ENCODE measurements at places on chromosomes 2 and 18.
A peak's percentile ranks its signal among the peaks of the same experiment; 100 is the strongest.

GRCh38 chr2:232486558-232487384, 863 bp downstream of the ECEL1 start:
- H3K36me3 ChIP-seq: no peaks in the 10 kb centered on the region
- peaks cover 27% of the 10 kb centered on the region for H3K27me3 ChIP-seq
- H3K4me3 ChIP-seq: peak overlapping the region; percentile 7

DNA sequence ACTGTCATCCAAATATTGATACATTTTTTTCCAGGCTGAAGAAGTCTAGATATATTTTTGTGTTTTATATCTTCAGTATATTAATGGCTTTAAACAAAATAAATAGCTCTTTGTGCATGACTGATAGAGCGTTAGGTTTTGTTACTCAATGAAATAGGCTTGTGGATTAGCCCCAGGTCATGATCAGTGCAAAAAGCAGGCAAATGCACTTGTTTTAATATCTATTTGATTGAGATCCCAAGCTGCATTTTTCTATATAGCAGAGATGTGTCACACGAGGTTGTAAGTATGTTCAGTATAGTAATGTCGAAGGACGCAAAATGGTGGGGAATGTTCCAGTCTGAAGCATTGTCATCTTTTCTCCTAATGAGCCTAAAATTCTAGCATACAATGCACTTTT, 198.5 kb downstream of the ZNF407 start:
- H3K36me3 ChIP-seq: peaks cover 22% of the 10 kb centered on the region
- H3K27me3 ChIP-seq: no peaks in the 10 kb centered on the region
- no peak overlapping the region for H3K27ac ChIP-seq
- H3K4me3 ChIP-seq: no peak overlapping the region
- peaks cover 5% of the 10 kb centered on the region for H3K4me1 ChIP-seq
- DNase-seq: no peak

DNA sequence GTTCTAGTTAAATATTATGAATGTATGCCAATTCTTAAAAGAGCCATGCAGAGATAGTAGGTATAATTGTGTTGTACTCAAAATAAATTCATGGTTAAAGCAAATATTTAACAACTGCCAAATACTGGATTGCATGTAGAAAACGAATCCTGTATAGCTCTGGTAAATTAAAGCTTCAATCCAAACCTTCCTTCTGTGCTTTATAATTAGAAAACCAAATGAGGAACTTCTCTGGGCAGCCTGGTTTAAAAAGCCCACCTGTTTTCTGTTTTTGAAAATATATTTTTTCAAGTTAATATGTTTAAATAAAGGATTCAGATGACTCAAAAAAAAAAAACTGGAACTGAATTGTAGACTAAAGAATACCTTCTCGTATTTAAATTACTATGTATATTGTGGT, 48.3 kb upstream of the ITGA4 start:
- no peak for DNase-seq
- H3K27me3 ChIP-seq: no peaks in the 10 kb centered on the region
- peak overlapping the region; percentile 31 for H3K27ac ChIP-seq
- peaks cover 35% of the 10 kb centered on the region for H3K36me3 ChIP-seq

GRCh38 chr2:121189661-121190381, 95.2 kb downstream of the TFCP2L1 start:
- H3K4me3 ChIP-seq: no peak overlapping the region
- H3K4me1 ChIP-seq: no peaks in the 10 kb centered on the region
- no peak overlapping the region for H3K27ac ChIP-seq
- no peaks in the 10 kb centered on the region for H3K36me3 ChIP-seq
- no peak for DNase-seq

DNA sequence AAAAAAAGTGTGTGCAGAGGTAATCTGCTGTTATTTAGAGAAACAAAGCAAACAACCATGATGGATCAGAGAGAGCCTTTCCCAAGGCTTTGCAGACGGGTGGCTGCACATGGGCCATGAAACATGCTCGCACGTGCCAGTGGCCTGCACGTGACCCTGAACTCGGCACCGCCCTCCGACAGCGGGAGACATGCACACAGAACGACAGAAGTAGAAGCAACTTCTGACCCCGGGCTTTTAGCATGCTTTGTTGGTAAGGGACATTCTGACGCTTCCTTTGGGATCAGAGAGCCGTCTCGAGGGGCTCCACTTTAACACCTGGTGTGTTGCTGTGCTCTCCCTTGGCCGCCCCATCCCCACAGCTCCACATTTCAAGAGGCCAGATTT, 112.5 kb downstream of the KCNF1 start:
- H3K27me3 ChIP-seq: peaks cover 11% of the 10 kb centered on the region
- H3K4me1 ChIP-seq: no peaks in the 10 kb centered on the region
- H3K36me3 ChIP-seq: no peaks in the 10 kb centered on the region
- no peak for DNase-seq
- H3K4me3 ChIP-seq: no peak overlapping the region
- no peak overlapping the region for H3K27ac ChIP-seq

GRCh38 chr18:44840058-44840790, 159.5 kb downstream of the SETBP1 start:
- no peak overlapping the region for H3K27ac ChIP-seq
- no peak for DNase-seq
- peaks cover 3% of the 10 kb centered on the region for H3K4me1 ChIP-seq
- H3K27me3 ChIP-seq: no peaks in the 10 kb centered on the region
- H3K4me3 ChIP-seq: no peak overlapping the region
- H3K36me3 ChIP-seq: no peaks in the 10 kb centered on the region

- peaks cover 1% of the 10 kb centered on the region for H3K27me3 ChIP-seq
- peak overlapping the region; percentile 49 for H3K4me3 ChIP-seq
- DNase-seq: peak; percentile 8
- H3K4me1 ChIP-seq: peaks cover 16% of the 10 kb centered on the region
- H3K27ac ChIP-seq: peak overlapping the region; percentile 84
- H3K36me3 ChIP-seq: no peaks in the 10 kb centered on the region
Measured at GRCh38 chr2:213119061-213119809, 32.2 kb downstream of the IKZF2 start.

GRCh38 chr2:78592491-78592890, 433.0 kb upstream of the REG3G start:
- H3K27ac ChIP-seq: no peak overlapping the region
- DNase-seq: no peak
- H3K4me3 ChIP-seq: no peak overlapping the region
- no peaks in the 10 kb centered on the region for H3K36me3 ChIP-seq
- H3K4me1 ChIP-seq: no peaks in the 10 kb centered on the region

GRCh38 chr2:225177098-225177497, 134.8 kb upstream of the DOCK10 start:
- H3K27me3 ChIP-seq: no peaks in the 10 kb centered on the region
- no peaks in the 10 kb centered on the region for H3K36me3 ChIP-seq
- no peak overlapping the region for H3K27ac ChIP-seq
- DNase-seq: no peak

- H3K4me3 ChIP-seq: no peak overlapping the region
- no peaks in the 10 kb centered on the region for H3K36me3 ChIP-seq
- H3K27ac ChIP-seq: no peak overlapping the region
- no peak for DNase-seq
Measured at GRCh38 chr2:62423235-62423634, 82.8 kb downstream of the TMEM17 start.

- no peaks in the 10 kb centered on the region for H3K4me1 ChIP-seq
- H3K4me3 ChIP-seq: no peak overlapping the region
Measured at GRCh38 chr2:181738074-181738473, 57.8 kb upstream of the NEUROD1 start.

- DNase-seq: no peak
- no peak overlapping the region for H3K4me3 ChIP-seq
Measured at GRCh38 chr2:160281213-160281612, 81.1 kb upstream of the ITGB6 start.

GRCh38 chr2:25651066-25651465, 22.3 kb downstream of the DTNB start:
- DNase-seq: no peak
- no peak overlapping the region for H3K27ac ChIP-seq
- H3K4me1 ChIP-seq: peaks cover 2% of the 10 kb centered on the region
- H3K36me3 ChIP-seq: peaks cover 43% of the 10 kb centered on the region

GRCh38 chr18:66533693-66534092, 70.2 kb downstream of the CDH19 start:
- no peak overlapping the region for H3K27ac ChIP-seq
- H3K4me3 ChIP-seq: no peak overlapping the region
- H3K36me3 ChIP-seq: no peaks in the 10 kb centered on the region
- no peaks in the 10 kb centered on the region for H3K27me3 ChIP-seq
- no peaks in the 10 kb centered on the region for H3K4me1 ChIP-seq

GRCh38 chr18:42412896-42413295, 457.9 kb downstream of the PIK3C3 start:
- H3K36me3 ChIP-seq: no peaks in the 10 kb centered on the region
- no peaks in the 10 kb centered on the region for H3K27me3 ChIP-seq
- no peak overlapping the region for H3K4me3 ChIP-seq
- no peak for DNase-seq

GRCh38 chr2:24147364-24147763, 24.1 kb downstream of the FAM228B start:
- H3K27ac ChIP-seq: no peak overlapping the region
- DNase-seq: no peak
- H3K27me3 ChIP-seq: no peaks in the 10 kb centered on the region
- H3K4me1 ChIP-seq: no peaks in the 10 kb centered on the region

DNA sequence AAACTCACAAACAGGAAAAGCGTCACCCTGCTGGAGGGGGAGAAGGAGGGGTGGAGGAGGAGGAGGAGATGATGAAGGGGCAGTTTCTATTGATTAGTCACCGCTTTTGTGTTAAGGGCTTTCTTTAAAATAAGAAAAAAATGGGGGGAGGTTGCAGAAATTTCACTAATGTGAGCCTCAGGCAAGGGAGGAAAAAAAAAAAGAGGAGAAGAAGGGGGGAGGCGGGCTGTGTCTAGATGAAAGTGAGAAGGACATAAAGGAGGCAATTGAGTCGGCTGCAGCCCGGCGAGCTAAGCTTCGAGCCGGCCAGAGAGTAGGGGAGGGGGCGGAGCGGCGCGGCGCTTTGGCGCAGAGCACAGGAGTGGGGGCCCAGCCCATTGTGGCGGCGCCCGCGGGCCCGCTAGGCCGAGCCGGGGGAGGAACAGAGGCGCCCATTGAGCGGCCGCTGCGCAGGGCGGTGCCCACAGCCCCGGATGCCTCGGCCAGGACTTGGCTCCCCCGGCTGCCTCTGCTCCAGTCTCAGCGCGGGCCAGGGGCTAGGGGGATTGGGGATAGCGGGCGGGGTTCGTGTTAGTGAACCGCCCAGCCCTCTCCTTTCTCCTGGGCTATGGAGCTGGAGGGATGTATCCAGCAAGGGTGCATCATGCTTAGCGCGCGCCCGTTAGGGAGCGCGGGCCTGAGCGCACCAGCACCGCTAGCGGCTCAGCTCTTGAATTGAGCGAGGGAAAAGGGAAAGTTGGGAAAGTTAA, 7.9 kb downstream of the PAX3 start:
- peaks cover 10% of the 10 kb centered on the region for H3K36me3 ChIP-seq
- peaks cover 12% of the 10 kb centered on the region for H3K4me1 ChIP-seq
- H3K27ac ChIP-seq: no peak overlapping the region

DNA sequence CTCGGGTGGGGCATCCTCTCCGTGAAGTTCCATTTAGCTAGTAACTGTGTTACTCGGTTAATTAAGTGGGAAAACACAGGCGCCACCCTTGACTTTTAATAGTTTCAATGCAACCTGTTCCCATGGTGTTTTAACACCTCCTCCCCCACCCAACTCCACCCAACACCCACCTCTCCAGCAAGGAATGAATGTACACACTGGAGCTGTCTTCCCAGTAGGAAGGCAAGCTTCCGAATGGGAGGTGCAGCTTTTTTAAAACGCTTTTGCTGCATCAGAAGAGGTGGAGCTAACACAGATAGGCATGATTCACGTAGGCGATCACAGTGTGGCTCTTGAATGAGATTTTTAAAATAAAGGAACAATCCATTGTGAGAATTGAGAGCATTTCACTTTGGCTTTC, 73.8 kb upstream of the AGAP1 start:
- H3K27me3 ChIP-seq: peaks cover 35% of the 10 kb centered on the region
- no peak overlapping the region for H3K27ac ChIP-seq
- no peaks in the 10 kb centered on the region for H3K4me1 ChIP-seq
- DNase-seq: no peak

- no peak overlapping the region for H3K27ac ChIP-seq
- no peaks in the 10 kb centered on the region for H3K36me3 ChIP-seq
- H3K4me1 ChIP-seq: no peaks in the 10 kb centered on the region
- H3K27me3 ChIP-seq: no peaks in the 10 kb centered on the region
Measured at GRCh38 chr2:203450561-203450960, 84.5 kb downstream of the RAPH1 start.

GRCh38 chr18:40534723-40535122, 1420.3 kb upstream of the PIK3C3 start:
- no peak overlapping the region for H3K27ac ChIP-seq
- no peak overlapping the region for H3K4me3 ChIP-seq
- H3K4me1 ChIP-seq: no peaks in the 10 kb centered on the region
- H3K36me3 ChIP-seq: no peaks in the 10 kb centered on the region

GRCh38 chr2:10329580-10329879, 26.8 kb downstream of the HPCAL1 start:
- H3K27me3 ChIP-seq: no peaks in the 10 kb centered on the region
- peak overlapping the region; percentile 90 for H3K4me3 ChIP-seq
- no peaks in the 10 kb centered on the region for H3K36me3 ChIP-seq

DNA sequence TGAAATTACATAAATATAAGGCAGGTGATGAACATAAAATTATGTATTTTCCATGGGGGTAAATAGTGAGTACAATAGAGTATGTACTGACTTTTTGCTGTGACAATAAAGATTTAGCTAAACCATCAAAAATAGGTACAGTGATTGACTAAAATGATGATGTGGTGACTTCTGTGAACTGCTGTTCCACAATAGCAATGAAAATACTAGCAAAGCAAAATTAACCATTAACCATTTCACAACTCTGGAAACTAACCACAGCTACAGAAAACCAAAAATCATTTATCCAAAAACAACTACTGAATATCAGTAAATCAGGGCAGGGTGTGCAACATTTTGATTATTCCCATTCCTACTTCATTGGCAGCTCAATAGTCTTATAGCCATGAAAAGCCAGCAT, 161.4 kb upstream of the GYPC start:
- H3K36me3 ChIP-seq: no peaks in the 10 kb centered on the region
- no peak overlapping the region for H3K27ac ChIP-seq
- H3K4me3 ChIP-seq: no peak overlapping the region

DNA sequence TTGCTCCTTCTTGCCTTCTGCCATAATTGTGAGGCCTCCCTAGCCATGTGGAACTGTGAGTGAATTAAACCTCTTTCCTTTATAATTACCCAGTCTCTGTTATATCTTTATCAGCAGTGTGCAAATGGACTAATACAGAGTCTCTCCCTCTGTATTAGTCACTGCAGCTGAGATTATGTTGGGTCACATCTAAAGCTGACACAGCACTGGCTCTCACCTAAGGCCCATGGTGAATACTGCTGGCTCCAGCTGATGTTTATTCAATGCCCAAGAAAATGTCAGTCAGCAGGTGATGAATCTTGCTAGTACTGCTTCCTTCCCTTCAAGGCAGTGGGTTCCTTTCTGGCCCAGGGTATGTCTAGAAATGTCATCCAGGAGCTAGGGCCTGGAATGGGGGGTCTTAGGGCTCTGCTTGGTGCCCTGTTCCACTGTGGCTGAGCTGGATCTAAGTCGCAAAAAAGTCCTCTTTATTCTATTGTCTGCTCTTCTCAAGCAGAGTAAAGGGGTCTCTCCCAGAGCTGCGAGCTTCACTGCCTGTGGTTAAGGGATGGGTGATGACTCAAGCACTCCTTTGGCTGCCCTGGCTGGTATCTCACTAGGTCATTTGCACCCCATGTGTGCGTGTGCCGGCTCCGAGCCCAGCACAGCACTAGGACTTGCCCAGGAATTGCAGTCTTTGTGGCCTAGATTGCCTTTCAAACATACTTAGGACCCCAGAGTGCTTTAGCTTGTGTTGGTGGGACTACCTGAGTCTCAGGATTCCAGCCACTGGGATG, 29.9 kb downstream of the PPP1R1C start:
- no peak overlapping the region for H3K27ac ChIP-seq
- H3K36me3 ChIP-seq: no peaks in the 10 kb centered on the region
- H3K4me1 ChIP-seq: no peaks in the 10 kb centered on the region
- no peak overlapping the region for H3K4me3 ChIP-seq

GRCh38 chr18:22322243-22322691, 95.4 kb downstream of the CTAGE1 start:
- H3K4me1 ChIP-seq: peaks cover 6% of the 10 kb centered on the region

- DNase-seq: no peak
- H3K27ac ChIP-seq: no peak overlapping the region
Measured at GRCh38 chr18:55858661-55859515, 270.9 kb upstream of the TCF4 start.

All from naive thymus-derived CD8-positive, alpha-beta T cell (primary cell).